ENCODE measurements at places on chromosomes 4 and X.

GRCh38 chr4:118810991-118811764, 24.7 kb downstream of the SEC24D start:
- no peak for DNase-seq

DNA sequence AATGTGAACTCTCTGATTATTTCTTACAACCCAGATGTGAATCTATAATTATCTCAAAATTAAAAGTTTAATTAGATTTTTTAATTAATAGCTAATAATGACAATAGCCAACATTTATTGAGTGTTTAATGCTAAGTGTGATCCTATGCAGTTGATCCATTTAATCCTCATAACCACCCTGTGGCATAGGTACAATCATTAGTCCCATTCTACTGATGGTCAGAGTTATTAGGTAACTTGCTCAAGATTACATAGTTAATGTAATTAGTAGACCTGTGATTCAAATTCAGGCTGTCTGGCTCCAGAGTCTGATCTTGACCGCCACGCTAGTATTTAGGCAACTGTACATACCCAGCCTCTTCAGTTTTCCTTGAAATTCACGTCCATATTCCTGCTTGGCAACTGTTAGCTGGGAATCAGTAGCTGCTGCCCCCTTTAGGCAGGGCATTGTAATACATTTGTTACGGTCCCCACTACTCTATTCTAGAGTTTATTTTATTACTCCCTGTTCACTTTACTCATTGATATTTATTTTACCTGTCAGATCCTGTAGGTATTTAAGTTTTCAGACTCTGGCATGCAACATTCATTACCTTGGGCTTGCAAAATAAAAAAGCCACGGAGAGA, 20.6 kb upstream of the TEC start:
- DNase-seq, result no peak

GRCh38 chr4:145812919-145813318, 125.7 kb downstream of the ZNF827 start:
- DNase-seq, result no peak

- no peak for DNase-seq
These were observed 151.1 kb upstream of the TBC1D9 start for GRCh38 chr4:140906993-140907962.

DNA sequence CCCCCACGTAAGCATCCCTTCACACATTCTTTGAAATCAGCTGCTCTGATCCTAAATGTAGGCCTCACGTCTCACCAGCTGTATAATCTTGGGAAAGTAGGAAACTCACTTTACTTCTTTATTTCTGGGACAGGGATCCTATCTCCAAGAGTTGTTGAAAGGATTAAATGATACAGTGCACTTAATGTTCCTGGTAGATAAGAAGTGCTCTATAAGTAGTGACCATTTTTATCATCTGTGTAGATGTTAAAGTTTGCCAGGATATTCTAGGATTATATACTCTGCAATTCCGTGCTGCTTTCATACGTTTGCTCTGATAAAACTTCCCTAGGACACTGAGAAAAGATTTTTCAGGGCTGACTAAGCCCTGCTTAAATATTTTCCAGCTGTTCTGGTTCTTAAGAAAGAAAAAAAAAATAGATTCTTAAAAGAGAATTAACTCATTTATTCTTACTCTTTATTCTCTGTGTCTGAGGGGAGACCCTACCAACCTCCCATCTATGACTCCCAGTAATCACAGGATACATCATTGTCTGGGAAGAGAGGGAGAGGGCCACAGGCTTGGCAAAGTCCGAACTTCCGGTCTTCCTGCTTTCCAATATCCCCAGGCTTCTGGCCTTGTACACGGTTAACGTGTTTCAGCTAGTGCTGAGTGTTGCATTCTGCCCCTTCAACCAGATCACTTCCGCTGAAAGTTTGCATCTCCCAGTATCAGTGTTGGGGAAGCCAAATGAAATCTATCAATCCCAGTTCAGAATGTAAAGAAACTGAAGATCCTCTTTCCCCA, 269.2 kb downstream of the TRIML1 start:
- DNase-seq, result no peak

DNA sequence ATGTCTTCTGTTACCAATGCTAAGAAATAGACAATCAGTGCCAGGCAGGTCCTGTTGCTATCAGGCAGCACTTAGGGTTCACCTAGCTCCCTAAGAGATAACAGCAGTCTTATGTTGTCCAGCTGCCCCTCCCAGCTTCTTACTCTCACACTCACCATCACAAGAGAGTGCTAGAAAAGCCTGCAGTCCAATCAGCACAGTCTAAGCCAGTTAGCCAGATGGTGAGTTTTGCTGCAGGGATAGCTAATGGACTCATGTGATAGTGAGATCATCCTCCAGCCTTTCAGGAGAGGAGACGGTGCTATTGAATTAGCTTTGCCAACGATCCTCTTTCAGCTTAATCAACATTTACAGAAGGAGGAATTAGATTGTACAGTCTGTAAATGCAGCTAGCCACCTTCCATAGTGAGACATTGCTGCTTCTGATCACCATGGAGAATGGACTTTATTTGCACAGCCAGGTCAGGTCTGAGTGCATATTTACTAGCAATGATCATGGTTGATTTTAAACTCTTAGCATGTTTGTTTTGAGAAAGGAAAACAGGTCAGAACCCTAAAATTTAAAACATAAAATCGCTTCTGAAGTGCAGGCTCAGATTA, 438.3 kb downstream of the CENPC start:
- DNase-seq, result no peak

DNA sequence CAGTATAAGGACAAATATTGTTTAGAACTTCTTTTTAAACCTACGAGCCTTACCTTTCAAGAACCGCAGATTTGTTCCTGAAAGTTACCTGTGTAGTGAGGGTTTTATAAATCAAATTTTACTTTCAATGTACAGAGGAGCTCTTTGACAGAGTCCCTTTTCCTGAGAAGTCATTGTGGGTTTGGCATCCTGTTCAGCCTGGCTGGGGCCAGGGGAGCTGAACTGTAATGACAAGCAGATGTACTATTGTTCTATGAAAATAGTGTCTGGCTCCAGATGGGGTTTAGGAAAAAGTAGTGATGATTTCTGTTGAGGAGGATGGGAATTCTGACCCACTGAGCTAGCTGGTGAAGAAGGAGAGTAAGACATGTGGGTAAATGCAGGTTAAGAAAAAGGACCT, 196.2 kb upstream of the PGRMC2 start:
- DNase-seq, result no peak

DNA sequence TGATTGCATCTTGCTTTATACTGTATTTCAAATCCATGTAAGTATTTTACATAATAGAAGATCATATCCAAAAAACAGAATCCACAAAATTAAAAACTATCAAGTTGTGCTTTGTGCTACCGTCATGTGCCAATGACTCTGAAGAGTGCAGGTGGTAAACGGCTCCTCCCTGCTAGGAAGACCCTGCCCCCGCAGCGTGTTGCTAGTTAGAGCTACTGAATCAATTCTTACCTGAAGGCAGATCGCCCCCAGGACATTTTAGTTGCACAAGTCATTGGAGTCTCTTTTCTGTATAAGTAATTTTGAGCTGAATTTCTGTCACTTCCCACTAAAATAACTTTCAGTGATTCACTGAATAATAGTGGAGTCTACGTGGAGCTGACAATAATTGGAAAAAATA, 599.5 kb upstream of the ZFP42 start:
- no peak for DNase-seq

GRCh38 chr4:171256223-171256622, 557.0 kb upstream of the GALNTL6 start:
- DNase-seq, result no peak

GRCh38 chrX:84186603-84187532, 1.1 kb downstream of the RPS6KA6 start:
- DNase-seq, result no peak

DNA sequence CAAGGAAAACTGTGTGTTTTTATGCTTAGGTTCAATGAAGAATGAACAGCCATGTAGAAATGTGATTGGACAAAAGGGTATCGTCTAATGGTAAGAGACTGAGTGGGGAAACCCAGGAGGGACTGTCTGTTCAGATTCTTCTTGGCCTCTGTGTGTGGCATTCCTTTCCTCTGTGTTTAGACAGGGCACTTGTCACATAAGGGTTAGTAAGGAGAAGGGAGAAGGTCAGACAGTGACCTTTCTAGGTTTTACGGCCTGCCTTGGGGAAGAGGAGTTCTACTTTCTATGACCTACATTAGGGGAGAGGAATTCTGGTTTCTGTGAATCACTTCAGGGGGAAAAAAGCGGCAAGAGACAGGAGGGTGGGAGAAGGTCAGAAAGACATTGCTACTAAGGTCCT, 119.5 kb downstream of the GC start:
- DNase-seq, result no peak

Measured in stimulated activated CD4-positive, alpha-beta T cell treated with anti-CD3 and anti-CD28 coated beads, TNF-alpha, amount 100 ng/mL, for 1 hour (primary cell).